HAP-1 (cell line): ENCODE measurements at places on chromosomes 2 and 18.

DNA sequence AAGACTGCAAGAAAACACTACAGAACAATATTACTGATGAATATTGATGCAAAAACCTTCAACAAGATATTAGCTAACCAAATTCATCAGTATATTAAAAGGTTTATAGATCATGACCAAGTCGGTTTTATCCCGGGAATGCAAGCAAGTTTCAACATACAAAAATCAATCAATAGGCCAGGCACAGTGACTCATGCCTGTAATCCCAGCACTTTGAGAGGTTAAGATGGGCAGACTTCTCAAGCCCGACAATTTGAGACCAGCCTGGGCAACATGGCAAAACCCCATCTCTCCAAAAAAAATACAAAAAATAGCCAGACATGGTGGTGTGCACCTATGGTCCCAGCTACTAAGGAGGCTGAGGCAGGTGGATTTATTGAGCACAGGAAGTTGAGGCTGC is 82.9 kb downstream of the FSIP2 start:
- no peak for DNase-seq

- DNase-seq: no peak
These were observed 32.9 kb downstream of the ACTR3 start for GRCh38 chr2:113922784-113923183.

DNA sequence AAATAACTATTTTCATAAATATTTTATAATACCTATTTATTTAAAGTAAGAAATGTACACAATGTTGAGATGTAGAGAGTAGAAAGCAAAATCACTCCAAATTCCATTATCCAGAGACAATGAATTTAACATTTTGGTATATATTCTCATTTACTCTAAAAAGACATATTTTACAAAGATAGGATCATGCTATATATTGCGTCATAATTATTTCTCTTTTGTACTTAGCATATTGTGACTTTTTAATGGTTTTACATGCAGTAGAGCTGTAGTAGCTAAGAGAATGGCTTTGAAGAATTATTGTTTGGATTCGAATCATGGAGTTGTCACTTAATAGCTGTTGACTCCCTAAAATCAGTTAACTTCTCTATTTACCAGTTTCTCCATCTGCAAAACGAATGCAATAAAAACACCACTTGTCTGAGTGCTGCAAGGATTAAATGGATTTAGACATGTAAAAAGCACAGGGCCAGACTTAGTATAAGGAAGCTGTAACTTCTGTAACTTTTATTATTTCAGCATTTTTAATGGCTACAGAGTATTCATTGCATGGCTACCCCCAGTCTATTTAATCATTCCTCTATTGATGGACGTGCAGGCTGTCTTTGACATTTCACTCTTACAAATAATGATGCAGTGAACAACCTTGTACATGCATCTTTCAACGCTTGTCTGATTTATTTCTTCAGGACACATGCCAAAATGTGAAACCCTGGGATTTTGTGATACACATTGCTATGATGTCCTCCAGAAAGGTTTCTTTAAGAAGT is 33.2 kb downstream of the KCNS3 start:
- DNase-seq: no peak

- DNase-seq: no peak
These were observed 20.8 kb upstream of the SP5 start for GRCh38 chr2:170694316-170694715.

DNA sequence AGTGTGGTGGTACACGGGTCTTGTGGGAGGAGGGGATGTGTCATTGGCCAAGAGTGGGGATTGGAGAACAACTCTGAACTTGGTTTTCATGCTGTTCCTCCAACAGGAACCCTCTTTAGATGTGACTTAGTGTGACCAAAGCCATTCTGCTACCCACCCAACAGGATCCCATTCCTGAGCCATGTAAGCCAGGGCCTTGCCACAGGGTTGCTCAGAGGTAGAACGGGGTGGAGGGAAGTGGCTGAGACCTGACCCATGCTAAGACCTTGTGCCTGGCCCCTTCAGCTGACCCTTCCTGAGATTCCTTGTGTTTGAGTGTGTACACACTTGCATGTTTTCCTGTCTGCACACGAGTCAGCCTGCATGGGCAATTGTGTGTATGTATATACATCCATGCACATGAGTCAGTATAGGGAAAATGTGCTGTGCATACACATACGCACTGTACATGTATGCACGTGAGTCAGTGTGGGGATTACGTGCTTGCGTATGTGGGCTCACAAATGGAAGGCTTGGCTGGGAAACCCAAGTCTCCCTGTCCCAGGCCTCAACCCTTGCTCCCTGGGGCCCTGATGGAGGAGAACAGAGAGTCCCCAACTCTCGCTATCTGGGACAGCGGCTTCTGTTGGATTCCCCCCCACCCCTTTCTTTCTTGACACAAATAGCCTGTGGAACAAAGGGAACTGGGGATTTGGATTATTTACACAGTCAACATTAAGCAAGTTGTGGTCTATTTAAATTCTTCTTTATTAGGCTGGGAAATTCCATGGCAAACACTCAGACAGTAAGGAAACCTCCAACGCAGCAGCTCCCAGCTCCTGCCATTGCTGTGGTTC is 339.8 kb downstream of the DYSF start:
- no peak for DNase-seq

GRCh38 chr2:1170711-1171110 is 220.1 kb downstream of the SNTG2 start:
- no peak for DNase-seq

GRCh38 chr2:219184121-219184520 is 6.0 kb downstream of the RETREG2 start:
- no peak for DNase-seq

GRCh38 chr2:11534746-11535484 is 1.1 kb downstream of the GREB1 start:
- no peak for DNase-seq

DNA sequence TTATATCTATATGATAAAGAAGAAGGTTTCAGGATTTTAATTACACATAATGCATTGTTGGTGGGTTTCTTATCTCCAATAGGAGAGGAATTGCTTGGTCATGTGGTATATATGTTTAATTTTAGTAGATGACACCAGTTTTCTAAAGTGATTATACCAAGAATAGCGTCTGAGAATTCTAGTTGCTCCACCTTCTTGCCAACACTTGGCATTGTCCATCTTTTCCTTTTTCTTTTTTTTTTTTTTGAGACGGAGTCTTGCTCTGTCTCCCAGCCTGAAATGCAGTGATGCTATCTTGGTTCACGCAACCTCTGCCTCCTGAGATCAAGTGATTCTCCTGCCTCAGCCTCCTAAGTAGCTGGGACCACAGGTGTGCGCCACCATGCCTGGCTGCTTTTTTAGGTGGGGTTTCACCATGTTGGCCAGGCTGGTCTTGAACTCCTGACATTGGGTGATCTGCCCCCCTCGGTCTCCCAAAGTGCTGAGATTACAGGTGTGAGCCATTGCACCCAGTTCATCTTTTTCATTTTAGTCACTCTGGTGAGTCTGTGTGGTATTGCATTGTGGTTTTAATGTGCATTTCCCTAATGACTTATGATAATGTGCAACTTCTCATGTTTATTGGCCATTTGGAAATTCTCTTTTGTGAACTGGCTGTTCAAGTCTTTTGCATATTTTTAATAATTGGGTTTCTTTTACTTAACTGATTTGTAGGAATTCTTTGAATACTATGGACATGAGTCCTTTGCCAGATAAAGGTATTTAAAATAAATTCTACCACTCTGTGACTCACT is 37.3 kb upstream of the ZNF512 start:
- no peak for DNase-seq

DNA sequence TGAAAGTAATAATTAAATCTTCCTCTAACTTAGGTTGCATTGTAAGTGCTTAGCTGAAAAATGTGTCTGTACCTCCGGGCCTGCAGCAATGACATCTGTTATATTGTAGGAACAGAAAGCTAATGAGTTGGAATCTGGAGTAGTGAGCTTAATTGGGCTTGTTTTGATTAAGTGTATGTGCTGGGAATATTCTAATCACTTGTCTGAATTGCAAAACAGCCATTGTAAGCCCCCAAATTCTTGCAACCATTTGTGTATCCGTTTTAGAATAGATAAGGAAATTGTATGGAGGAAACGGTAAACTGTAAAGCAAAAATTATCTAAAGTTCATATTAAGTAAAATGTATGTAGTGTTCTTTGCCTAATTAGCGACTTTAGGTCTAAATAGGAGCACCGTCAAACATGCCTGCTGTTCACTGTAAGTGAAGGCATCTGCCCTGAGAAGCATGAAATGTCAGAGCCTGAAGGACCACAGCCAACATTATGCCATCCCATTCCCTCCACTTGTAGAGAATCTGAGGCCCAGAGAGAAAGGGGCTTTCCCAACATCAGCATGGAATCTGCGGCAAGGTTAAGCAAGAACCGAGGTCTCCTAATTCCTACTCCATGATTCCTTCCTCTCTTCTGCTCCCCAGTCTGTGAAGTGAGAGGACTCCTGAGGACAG is 466.4 kb downstream of the TDRD15 start:
- no peak for DNase-seq

GRCh38 chr2:11583840-11584524 is 50.1 kb downstream of the GREB1 start:
- DNase-seq: peak; percentile 58

DNA sequence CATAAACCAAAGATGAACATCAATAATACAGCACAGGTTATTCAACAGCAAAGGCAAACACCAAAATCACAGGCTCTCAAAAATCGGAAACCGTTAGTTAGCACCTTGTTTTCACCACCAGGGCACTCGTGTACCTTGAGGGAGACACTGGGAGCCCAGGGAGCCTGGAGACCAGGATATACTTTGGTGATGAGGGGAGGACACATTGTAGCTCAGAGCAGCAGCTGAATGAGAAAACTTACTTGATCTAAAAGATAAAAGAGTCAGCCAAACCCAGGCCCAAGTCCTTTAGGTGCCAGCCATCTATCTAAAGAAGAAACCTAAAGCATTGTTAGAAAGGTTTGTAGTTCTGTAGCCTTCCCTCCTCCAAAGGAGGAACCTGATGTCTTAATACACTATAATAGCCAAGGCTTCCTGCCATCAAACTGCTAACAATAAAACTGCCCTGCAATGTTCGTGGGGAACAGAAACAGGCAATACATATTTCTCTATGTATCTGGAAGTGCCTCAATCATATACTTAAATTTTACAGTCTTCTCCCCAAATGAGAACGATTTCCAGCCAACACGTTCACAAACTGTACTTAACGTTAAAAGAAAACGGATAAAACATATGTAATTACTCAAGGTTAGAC is 19.3 kb downstream of the BCL11A start:
- DNase-seq: no peak

- DNase-seq: peak; percentile 88
These were observed 16.5 kb downstream of the B3GNT7 start for GRCh38 chr2:231411831-231412617.

- no peak for DNase-seq
These were observed 682 bp upstream of the LNPK start for GRCh38 chr2:176002688-176003210.

DNA sequence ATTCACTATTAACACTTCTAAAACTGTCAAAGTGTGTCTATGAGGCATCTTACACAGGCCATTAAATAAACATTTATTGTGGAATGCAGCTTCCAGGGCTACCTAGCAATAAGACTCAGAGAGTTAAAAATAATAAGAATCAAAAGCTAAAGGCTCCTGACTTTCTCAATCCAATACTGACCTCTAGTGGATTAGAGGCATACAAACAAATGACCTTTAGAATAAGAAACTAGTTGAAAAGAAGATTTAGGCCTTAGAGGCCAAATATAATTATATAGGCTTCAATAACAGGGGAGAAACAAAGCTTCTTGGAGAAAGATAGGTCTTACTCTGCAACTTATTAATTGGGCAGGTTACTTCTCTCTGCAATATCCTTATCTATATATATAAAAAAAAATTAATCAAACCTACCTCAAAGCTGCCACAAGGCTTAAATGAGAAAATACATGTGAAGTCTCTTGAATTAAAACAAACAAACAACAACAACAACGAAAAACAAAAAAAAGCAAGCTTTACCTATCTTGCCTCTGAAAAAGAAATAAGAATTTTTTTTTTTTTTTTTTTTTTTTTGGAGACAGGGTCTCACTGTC is 246.1 kb downstream of the EXOC6B start:
- no peak for DNase-seq

DNA sequence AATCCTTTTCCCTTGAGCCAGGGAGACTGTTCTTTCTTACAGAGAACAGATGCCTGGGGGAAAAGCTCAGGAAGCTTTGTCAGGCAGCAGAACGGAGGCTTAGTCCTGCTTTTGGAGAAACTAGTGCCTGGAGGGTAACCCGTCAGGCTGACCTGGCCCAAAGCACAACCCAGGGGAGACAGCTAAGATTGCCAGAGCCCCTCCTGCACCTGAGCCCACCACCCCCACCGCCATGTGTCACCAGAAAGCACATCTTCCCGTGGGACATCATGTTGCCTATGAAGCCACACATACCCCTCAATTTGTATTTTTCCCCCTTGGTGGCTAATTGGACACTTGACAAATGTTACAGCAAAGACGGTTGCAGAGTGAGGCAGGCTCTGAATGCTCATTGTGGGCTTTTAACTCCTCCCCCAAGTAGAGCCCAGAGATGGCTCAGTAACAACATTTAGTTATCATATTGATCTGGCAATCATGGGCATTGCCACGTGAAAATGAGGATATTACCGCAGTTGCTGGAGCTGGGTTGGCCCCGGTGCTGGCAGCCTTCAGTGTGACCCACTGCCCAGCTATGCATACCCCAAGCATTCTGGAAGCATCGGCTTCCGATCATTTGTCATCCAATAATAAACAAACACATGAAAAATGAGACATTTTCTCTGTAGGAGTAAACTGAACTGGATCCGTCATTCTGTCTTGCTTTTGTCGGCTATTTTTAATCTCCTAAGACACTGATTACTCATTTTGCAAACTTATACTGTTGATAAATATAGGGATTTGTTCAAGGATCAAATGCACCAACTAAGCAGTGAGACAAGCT is 229.5 kb downstream of the ATAD2B start:
- no peak for DNase-seq

DNA sequence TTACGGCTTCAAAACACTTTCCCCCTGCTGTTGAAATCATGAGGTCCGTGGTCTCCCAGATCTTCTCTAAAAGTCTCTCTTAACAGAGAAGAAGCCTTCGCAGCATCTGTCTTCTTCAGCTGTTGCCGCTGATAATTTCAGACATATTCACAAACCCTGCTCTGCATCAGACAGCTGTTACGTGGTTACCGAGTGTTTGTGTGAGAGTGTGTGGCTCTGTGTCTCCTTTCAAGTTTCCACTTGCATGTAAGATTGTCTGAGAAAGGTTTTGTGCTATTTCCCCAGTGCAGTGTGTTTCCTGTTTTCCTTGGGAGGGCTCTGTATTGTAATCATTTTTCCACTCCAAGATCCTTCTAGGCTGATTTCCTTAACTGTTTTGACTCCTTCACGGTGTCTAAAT is 32.8 kb downstream of the MAIP1 start:
- DNase-seq: no peak
